Daoy (cell line): ENCODE measurements at places on chromosomes 4 and X.

DNA sequence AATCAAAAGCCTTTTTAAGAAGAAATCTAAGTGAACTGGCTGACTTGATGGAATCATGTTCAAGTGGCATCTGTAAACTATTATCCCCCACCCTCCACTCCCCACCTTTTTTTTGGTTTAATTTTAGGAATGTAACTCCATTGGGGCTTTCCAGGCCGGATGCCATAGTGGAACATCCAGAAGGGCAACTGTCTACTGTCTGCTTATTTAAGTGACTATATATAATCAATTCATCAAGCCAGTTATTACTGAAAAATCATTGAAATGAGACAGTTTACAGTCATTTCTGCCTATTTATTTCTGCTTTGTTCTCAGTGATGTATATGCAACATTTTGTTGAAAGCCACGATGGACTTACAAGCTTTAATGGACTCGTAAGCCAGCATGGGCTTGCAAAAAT, 162.3 kb downstream of the STIM2 start:
- no peak for DNase-seq

DNA sequence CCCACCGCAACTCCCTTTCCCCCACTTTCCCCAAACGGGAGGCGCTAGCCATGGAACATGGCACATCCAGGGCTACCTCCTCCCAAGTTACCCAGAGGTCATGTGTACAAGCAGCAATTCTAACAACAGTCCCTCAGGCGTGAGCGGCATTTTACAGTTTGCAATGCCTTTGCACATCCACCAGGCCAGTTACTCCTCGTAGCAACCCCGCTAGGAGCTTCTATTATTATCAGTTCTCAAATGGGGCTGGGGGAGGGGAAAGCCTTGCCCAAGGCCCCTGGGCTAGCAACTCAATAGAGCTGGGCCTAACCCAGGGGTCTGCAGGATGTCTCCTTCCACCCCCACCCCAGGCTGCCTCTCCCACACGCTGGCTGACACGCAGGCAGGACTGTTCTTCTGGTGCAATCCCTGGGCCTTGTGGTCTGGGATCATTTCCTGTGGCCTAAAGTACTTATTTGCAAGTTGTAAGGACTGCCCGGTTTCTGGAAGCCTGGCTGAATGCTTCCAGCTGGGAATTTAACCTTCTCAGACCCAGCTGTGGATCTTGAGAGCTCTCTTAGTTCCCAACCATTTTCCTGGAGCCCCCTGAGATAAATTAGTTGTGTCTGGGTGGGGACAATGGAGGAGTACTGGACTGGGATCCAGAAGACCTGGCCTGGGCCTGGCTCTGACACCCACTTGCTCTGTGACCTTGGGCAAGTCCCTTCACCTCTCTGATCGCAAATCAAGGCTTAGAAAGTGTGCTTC, 27.7 kb downstream of the PJA1 start:
- no peak for DNase-seq

DNA sequence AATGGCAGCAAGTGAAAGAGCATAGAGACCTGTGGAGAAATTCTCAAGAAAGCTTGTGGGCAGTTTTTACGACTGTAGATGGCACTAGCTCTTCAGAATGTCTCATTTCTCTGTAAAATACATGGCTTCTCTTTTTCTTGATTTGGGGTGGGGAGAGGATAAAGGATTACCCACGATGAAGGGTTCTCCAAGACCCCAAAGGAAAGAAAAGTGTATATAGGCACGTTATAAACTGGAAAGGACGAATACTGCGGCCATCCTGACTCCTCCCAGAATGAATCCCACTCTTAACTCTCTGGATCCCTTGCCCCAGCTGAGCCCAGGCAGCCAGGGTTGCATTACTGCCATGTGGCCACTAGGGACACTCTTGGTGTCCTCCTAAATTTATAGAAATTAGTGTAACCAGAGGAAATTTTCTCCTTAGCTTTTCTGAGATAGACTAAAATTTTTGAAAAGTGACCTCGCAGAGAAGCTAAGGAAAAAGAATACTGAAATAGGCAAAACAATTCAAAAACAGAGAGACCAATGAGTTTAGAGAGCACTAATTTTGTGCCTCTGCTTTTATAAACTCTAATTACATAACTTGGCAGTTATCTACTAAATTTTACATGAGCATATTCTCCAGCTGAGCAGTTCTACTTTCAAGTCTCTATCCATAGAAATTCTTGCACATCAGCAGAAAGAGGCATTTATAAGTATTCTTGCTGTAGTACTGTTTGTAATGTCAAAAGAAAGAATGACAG, 37.8 kb upstream of the PCDH19 start:
- DNase-seq: peak; percentile 27

GRCh38 chrX:11504234-11504633, 161.5 kb downstream of the ARHGAP6 start:
- DNase-seq: no peak

DNA sequence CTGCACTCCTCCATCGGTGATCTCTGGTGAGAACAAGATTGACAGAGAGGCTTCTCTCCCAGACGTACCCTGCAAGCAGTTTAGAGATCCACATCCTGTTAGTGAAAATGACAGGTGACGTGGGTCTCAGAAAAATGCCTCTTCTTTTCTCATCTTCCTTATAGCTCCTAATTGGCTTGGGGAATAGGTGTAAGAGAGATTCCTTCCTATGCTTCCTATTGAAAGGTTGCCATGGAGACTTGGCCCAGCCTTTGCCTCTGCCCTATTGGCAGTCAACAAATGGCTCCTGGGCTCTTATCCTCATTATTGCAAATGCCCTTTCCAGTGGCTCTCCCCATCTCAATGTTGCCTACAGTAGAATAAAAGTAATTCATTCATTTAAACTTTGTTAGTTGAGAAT, 26.5 kb upstream of the DGKK start:
- no peak for DNase-seq

DNA sequence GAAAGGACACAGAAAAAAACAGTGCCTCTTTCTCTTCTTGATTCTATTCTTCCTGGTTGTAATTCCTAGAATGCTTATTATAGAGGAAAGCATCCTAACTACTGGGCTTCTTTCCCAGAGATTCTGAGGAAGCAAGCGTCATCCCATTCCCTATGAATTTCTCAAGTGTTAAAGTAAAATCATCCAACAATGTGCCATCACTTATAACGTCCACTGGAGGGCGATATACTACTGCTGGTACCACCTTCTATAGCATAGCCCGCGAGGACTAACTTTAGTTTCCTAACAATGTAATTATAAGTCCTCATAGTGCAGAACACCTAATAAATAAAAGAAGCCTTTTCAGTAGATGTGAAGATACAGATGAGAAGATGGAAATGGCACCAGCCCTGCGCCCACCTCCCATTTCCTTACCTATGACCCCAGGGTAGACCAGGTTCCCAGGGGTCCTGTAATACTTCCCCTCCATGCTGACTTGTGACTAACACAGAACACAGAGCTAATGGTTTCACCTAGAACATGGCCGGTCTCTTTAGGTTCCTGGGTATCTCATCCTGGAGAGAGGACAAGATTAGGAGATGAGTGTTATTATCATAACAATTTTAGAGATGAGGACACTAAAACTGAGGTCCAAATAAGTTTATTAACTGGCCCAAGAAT, 4.2 kb downstream of the CENPVL3 start:
- peak; percentile 13 for DNase-seq

DNA sequence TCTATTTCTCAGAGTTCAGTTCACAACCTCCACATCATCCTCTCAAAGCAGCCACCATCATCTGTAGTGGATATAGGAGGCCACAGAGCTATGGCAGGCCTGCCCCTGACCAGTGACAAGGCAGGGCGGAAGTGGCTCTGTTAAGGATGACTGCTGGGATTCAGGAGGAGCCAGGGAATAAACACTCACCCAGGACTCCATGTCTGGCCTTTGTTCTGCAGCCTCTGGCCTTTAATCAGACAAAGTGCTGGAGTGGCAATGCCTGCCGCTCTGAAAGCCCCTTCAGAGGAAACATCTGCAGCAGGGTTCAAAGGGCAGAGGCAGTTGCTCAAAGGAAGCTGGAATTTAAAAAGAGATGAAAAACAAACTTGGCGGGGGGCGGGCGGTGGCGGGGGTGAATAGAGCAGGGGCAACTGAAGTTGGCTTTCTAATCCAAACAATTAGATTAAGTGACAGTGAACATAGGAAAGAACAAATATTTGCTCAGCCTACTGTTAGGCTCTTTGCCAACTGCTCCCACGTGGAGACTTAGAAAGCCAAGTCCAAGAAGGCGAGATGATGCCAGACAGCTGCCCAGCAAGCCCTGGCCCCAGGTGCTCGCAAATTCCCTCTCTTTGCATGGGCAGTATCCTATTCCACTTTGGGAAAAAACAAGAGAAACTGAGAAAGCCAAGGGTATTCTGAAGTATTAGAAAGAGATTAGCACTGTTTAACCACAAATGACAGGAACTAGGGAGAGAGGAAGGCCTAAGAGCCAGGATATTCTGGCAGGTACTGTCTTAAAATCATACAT, 5.5 kb downstream of the MPP1 start:
- peak; percentile 51 for DNase-seq

GRCh38 chr4:124936427-124936826, 223.9 kb upstream of the ANKRD50 start:
- DNase-seq: no peak

DNA sequence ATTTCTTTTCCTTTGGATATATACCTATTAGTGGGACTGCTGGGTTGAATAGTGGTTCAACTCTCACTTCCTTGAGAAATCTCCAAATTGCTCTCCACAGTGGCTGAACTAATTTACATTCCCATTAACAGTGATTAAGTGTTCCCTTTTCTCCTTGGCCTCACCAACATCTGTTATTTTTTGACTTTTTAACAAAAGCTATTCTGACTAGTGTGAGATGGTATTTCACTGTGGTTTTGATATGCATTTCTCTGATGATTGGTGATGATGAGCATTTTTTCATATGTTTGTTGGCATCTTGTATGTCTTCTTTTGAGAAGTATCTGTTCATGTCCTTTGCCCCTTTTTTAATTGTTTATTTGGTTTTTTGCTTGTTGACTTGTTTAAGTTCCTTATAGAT, 413.0 kb downstream of the MAPK10 start:
- no peak for DNase-seq

GRCh38 chr4:81792521-81792920, 320.8 kb upstream of the RASGEF1B start:
- DNase-seq: no peak

DNA sequence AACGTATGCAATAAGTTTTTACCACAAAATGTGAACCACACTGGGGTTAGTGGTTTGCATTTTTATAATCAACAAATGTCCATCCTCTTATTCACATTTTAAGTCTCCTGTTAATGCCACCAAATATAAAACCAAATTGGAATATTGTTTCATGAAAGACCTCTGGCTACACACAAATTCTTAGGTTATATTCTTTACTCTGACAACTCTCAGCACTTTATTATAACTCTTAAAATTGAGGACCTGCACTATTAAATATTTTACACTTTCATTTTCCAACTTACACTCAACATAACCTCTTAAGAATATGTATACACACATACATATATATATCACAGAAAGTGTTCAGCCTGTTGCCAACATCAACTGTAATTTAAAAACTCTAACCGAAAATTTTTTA, 2.8 kb downstream of the PDE5A start:
- no peak for DNase-seq

- no peak for DNase-seq
These were observed 74.4 kb downstream of the AFF1 start for GRCh38 chr4:87009095-87009648.

DNA sequence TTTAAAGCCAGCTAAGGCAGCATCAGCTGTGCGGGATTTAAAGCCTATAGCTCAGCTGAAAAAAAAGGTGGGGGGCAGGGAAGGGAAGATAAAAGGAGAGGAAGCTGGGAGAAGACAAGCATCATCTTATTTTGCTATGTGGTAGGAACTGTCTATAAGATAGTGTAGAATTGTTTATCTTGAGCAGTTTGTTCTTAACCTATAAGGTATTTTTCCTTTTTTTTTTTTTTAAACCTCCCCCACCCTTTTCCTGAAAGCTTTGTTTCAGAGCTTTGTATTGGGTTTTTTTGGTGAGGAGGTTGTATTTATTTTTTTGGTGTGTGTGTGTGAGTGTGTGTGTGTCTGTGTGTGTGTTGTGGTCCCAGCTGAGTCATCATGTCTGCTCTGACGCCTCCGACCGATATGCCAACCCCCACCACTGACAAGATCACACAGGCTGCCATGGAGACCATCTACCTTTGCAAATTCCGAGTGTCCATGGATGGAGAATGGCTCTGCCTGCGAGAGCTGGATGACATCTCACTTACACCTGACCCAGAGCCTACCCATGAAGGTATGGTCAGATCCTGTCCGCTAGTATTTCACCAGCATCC, 531 bp downstream of the RUFY3 start:
- peak; percentile 51 for DNase-seq

- DNase-seq: no peak
These were observed 146.2 kb downstream of the GATB start for GRCh38 chr4:151614561-151614960.

DNA sequence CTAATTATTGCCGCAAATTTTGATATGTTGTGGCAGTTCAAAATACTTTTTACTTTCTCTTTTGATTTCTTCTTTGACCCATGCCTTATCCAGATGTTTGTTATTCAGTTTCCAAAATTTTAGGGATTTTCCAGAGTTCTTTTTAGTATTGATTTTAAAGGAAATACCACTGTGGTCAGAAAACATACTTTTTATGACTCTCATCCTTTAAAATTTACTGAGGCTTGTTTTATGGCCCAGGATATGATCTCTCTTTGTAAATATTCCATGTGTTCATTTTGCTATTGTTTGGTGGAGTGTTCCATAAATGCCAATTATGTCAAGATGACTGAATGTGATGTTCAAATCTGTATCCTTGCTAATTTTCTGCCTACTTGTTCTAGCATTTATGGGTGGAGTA, 272.3 kb upstream of the DIPK2B start:
- DNase-seq: peak; percentile 20

- DNase-seq: no peak
These were observed 18.5 kb upstream of the SGMS2 start for GRCh38 chr4:107806196-107806595.

- no peak for DNase-seq
These were observed 340.8 kb downstream of the PAPSS1 start for GRCh38 chr4:107379054-107379869.

DNA sequence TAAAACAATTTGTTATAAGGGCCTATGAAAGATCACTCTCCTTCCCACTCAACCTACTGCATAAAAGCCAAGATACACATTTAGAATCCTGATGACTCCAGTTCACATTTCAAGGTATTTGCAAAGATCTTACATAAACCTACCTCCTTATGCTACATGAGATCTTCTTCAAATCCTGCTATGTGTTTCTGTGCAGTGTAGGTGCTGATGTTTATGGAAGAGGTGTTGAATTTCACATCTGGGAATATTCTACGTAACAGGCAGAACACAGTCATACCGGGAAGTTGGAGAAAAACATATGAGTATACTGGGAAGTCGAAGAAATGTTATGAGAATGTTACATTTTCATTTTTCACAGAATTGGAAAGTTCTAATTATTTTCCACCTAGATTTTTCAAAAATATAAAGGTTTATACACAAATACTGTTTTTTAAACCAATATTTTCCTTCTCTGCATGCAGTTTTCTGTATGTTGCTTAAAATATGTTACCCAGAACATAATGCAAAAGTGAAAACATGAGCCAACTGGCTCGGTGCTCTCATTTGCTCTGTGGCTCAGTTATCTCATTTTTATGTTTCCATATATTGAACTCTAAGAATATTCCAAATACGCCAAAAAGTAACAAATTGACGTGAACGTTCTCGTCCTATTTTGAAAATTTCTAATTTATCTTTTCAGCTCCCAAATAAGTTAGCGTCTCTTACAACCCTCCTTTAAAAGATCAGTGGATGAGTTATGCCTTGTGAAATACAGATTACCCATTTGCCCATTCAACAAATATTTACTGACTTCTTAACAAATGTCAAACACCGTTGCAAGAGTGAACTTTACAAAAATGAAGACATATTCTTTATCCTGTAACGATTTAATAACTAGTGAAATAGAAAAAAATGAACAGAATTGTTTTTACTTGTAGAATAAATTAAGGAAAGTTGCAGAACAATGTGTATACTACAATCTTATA, 899.3 kb downstream of the STIM2 start:
- no peak for DNase-seq
